Right forelimb (tissue), 1 donor: ENCODE measurements at places on chromosomes 11 and 22.
A peak's percentile ranks its signal among the peaks of the same experiment; 100 is the strongest.

GRCh38 chr11:134950692-134951304 lies 538.8 kb upstream of the B3GAT1 start:
- DNase-seq: no peak

DNA sequence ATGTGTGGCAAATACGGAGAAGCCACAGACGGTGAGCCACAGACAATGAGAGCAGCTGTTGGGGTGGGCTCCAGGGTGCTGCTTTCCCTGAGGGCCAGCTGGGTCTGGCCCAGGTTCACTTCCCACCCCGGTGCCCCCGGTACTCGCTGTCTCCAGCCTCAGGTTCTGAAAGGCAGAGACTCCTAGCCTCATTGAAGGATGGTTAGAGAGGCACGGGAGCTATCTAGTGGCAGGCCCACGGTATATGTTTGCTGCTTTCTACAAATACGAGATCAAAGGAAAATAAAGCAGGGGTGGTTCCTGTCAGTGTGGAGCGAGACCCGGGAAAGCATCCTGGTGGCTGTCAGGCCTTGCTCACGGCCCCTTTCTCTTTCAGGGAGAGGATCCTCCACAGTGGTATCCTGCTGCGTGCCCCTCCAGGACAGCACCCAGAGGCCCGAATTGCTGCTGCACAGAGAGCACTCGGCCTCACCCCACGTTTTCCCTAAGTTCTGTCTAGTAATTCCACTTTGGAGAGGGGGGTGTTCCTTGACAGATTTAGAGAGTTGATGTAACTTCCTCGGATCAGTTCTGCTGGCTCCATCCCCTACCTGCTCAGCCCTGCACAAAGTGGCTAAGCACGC lies 3.0 kb downstream of the TMEM80 start:
- DNase-seq: no peak

DNA sequence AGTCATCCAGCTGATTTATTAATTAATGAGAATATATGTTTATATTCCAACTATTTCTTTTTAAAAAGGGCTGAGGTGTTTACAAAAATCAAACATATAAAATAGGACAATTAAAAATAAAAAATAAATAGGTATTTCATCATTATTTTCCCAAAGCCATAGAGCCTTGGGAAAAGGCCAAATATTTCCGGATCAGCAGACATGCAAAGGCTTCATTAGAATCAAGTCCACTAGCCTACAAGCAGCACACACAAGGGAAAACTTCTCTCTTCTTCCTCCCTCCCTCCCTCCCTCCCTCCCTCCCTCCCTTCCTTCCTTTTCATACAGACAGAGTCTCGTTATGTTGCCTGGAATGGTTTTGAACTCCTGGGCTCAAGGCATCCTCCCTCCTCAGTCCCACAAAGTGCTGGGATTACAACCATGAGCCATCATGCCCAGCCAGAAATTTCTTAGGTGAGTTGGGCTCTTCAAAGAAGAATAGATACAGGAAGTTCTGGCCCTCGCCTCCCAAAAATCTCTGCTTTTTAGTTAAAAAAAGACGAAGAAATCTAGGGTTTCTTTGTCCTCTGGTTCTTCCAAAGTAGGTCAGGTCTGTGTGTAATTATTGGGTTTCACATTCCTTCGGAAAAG lies 121.2 kb downstream of the SIK3 start:
- no peak for DNase-seq

- DNase-seq: peak; percentile 51
These were observed 328.5 kb upstream of the PLET1 start for GRCh38 chr11:112589155-112589554.

DNA sequence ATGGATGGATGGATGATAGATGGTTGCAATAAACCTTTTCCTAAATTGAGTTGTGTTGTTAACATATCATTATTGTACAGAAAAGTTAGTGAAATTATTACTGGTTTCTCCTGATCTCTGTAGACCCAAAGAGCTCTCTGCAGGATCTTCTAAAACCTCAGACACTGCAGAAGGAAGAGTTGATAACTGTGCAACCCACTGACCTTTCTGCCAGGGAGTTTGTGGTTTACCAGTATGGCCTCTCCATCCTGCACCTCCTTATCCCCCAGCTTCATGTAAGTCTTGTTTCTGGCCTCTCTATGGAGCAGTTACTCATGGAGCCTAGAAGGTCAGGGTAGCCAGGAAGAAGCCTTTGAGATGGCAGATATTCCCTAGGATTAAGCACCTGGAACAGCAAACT lies 45.6 kb downstream of the BTG4 start:
- no peak for DNase-seq

- DNase-seq: no peak
These were observed 3.5 kb downstream of the OR51B5 start for GRCh38 chr11:5339771-5340322.
